ENCODE measurements at places on chromosomes 3 and 15.

DNA sequence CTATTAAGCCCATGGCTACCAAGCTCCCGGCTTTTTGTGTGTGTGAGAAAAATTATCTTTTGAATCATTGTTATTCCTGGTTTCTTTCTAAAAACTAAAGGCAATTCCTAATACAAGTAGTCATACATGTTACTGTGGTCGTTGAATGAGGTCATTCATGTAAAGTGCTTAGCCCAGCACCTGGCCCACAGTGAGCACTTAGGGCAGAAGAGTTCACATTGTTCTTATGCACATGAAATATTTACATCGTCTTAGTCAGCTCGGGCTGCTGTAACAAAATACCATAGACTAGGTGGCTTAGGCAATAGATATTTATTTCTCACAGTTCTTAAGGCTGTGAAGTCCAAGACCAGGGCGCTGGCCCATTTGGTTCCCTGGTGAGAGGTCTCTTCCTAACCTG lies 216.1 kb downstream of the SHQ1 start:
- DNase-seq: no peak

DNA sequence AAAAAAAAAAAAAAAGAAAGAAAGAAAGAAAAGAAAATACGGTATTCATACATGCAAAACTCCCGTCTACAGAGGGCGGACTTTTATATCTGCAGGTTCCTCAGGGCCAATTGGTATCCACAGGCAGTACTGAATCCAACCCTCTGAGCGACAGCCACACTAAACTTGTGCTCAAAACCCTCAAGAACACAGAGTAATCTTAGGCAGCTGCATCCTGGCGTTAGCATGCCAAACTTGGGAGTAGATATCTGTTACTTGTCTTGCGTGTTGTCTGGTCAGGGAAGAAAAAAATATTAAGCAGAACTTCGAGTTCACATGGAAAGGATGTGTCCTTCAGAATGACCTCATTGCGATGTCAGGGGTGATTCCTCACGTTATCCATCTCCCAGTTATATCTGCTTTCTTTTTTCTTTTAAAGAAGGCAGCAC lies 12.8 kb downstream of the SNAP23 start:
- no peak for DNase-seq

DNA sequence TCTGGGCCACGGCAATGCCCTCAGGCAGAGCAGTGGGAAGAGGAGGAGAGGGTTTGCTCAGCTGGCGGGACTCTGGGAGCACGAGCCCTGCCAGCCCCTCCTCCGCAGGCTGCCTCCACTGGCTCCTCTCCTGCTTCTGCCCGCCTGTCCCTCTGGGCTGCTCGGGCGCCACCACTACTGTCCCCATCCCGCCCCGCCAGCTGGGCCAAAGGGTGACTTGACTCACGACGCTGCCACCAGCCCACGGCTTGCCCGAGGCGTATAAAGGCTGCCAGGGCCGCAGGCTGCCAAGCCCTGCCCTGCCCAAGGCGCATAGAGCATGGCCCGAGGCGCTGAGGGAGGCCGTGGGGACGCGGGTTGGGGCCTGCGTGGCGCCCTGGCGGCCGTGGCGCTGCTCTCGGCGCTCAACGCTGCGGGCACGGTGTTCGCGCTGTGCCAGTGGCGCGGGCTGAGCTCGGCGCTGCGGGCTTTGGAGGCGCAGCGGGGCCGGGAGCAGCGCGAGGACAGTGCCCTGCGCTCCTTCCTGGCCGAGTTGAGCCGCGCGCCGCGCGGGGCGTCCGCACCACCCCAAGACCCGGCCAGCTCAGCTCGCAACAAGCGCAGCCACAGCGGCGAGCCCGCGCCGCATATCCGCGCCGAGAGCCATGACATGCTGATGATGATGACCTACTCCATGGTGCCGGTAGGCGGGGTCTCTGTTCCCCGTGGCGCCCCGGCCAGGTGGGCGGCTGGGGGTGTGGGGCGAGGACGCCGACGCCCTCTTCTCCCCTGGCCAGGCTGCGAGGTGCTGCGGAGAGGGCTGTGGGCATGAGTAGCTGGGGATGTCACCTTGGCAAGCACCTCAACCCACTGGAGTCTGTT lies at the start of gene GLDN:
TSS of gene GLDN (plus strand) at position 290 of the 861 bp plus-strand sequence. CDS start at position 320, 30 bp downstream.
- no peak for DNase-seq

DNA sequence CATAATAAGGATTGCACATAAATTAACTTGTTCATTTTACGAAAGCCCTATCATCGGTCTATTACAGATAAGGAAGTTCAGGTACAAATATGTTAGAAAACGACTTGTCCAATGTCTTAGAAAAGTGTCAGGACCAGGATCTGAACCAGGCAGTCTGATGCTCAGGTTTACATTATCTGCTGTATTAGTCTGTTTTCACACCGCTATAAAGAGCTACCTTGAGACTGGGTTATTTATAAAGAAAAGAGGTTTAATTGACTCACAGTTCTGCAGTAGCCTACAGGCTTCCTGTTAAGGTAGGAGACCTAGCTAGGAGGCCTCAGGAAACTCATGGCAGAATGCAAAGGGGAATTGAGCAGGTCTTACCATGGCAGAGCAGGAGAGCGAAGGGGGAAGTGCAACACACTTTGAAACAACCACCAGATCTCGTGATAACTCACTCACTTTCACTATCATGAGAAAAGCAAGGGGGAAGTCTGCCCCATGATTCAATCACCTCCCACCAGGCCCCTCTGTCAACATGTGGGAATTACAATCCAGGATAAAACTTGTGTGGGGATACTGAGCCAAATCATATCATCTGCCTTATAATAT lies 45.8 kb upstream of the GOLIM4 start:
- no peak for DNase-seq

- no peak for DNase-seq
Observed at GRCh38 chr15:68986322-68986721, 28.2 kb upstream of the NOX5 start.

DNA sequence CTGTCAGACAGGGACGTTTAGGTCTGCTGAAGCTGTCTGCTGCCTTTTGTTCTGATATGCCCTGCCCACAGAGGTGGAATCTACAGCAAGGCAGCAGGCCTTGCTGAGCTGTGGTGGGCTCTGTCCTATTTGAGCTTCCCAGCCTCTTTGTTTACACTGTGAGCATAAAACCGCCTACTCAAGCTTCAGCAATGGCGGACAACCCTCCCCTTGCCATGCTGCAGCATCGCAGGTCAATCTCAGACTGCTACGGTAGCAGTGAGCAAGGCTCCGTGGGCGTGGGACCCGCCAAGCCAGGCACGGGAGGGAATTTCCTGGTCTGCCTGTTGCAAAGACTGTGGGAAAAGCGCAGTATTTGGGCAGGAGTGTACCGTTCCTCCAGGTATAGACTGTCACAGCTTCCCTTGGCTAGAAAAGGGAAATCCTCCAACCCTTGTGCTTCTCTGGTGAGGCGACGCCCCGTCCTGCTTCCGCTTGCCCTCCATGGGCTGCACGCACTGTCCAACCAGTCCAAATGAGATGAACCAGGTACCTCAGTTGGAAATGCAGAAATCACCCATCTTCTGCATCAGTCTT lies 71.4 kb downstream of the SPSB4 start:
- DNase-seq: no peak

- DNase-seq: no peak
Observed at GRCh38 chr15:40344217-40344616, 3.5 kb upstream of the CCDC9B start.

GRCh38 chr3:31157047-31157694 lies 262.7 kb upstream of the GADL1 start:
- DNase-seq: no peak

DNA sequence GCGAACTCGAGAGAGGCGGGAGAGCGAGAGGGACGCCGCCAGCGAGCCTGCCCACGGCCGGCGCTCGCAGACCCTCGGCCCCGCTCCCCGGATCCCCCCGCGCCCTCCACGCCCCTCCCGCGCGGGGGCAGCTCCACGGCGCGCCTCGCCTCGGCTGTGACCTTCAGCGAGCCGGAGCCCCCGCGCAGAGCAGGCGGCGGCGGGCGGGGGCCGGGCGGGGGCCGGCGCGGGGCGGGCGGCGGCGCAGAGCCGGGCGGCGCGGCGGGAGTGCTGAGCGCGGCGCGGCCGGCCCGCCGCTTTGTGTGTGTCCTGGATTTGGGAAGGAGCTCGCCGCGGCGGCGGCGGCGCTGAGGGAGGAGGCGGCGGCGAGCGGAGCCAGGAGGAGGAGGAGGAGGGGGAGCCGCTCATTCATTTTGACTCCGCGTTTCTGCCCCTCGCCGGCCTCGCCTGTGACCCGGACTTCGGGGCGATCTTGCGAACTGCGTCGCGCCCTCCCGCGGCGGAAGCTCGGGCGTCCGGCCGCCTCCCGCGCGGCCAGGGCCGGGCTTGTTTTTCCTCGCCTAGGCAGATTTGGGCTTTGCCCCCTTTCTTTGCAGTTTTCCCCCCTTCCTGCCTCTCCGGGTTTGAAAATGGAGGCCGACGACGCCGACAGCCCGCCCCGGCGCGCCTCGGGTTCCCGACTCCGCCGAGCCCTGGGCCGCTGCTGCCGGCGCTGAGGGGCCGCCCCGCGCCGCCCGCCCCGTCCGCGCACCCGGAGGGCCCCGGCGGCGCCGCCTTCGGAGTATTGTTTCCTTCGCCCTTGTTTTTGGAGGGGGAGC lies 524 bp downstream of the IGF1R start:
- DNase-seq: no peak

DNA sequence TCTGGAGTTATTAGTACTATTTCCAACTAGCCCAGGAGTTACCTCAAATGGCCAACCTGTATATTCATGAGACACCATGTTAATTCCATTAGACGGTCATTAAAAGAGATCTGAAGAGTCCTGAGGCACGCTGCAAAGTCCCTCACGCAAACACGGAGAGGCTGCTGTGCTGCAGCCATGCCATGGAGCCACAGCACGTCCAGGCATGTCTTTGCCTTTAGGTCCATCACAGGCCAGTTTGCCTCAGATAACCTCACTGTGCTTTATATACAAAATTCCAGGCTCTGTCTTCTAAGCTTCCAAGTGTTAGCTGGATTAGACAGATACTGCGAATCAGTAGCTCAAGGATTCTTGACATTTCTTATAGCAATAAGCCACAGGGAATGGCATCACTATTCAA lies 9.8 kb upstream of the PLAAT1 start:
- DNase-seq: no peak

GRCh38 chr3:49534581-49535441 lies 19.5 kb upstream of the BSN start:
- no peak for DNase-seq

DNA sequence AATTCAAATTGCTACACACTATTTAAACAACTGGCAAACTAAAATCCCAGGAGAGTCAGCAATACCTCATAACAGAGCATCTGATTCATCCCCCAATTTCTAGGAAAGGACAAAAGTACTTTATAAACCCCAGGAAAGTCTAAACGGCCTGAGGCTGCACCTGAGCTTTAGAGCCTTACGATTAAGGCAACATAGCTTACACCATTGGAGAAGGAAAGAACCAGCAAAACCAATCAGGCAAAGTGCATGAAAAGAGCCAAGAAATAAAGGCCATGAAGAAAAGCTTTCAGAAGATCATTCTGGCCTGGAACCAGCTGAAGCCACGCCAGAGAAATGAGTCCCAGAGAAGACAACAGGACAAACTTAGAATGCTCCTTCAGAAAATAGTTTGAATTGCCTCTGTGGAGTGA lies 48.1 kb downstream of the PTPN9 start:
- no peak for DNase-seq

DNA sequence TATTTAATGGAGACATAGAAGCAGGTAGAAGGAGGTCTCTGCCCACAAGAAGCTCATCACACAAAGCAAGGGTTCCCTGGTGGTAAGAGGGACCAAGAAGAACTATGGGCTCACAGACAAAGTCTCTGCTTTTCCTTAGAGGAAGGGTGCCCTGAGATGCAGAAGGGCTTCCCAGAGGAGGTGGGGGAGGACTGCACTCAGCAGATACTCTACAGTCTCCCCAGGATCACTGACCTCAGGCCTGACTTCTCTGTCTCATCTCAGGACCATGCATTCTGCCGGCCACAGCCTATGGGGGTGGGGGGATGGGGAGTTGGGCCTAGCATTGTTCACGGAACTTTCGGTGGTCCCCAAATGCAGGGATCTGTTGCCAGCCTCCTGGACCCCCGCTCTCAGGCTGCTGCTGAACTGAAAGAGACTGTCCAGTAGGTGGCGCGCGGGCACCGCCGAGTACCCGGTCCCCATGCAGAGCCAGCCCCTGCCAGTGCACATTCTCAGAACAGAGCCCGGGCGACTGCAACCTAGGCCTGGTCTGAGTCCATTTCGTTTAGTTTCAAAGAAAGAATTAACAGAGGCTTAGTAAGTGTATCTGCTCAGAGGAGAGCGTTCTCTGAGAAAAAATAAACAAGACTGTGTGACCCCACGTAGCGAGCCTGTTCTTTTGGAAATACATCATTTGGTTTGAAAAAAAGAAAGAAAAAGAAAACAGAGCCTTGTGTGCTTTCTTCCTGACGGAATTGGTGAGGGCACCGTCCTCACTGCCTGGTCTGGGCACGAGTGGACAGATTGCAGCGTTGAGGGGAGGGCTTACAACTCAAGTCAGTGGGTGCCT lies 74.1 kb downstream of the LRTM1 start:
- DNase-seq: no peak

Data from stimulated activated CD8-positive, alpha-beta memory T cell treated with anti-CD3 and anti-CD28 coated beads, Interleukin-15, amount 100 ng/mL, for 4 hours (primary cell).